ENCODE measurements at places on chromosomes 6 and 20.

DNA sequence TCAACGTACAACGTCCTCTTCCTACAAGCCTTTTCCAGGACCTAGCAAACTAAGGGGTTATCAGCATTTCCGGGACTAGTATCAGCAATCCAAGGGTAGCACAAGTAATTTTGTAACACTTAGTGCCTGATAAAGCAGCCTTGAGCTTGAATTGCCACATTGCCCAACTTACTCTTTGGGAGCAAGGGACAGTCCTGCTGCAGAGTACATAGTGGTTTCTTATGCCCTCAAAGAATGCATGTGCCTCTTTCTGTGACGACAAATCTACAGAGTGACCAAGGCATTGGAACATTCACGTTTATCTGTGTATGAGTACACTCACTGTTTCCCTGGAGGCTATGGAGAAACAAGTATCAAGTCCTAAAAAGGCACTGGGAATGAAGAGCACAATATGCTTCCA is 3.2 kb upstream of the ID4 start:
- no peak for DNase-seq

- peak; percentile 25 for DNase-seq
Measured at GRCh38 chr6:108250240-108250866, 10.5 kb downstream of the SNX3 start.

GRCh38 chr6:169230946-169231789 is 22.5 kb downstream of the THBS2 start:
- no peak for DNase-seq

DNA sequence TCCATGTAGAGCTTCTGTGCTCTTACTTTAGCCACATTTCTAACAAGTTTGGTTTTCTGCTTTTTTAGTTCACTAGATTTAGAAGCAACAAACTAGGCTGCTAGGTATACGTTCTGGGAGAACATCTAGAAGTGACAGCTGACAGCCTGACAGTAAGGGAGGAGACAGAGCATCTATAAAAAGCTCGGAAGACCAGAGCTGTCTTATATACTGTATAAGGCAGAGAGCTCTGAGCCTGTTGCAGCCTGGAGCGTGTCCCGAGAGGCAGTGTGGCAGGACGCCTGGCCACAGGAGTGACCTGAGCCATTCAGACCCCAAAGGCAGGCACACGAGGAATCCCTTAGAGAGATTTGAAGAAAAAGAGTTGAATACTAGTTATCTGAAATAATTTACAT is 24.6 kb downstream of the PPP1R14C start:
- DNase-seq = no peak
